ENCODE measurements at places on chromosomes 5 and 9. TPM values are rescaled to one million over a fixed set of nuclear protein-coding genes. Genes with fewer than 3 reads are reported as not detected.

Gene SPAAR
- total RNA-seq, result 0.46 TPM

Gene PNPLA7
- total RNA-seq, result 0.26 TPM

Gene ADAMTS19
- not detected for total RNA-seq

Gene PCDHAC2
- total RNA-seq, result 1.2 TPM

Gene SLC6A3
- total RNA-seq, result not detected

Gene IL3
- total RNA-seq, result not detected

GRCh38 chr9:72256931-72257330, 107.7 kb downstream of the GDA start:
- DNase-seq, result no peak

DNA sequence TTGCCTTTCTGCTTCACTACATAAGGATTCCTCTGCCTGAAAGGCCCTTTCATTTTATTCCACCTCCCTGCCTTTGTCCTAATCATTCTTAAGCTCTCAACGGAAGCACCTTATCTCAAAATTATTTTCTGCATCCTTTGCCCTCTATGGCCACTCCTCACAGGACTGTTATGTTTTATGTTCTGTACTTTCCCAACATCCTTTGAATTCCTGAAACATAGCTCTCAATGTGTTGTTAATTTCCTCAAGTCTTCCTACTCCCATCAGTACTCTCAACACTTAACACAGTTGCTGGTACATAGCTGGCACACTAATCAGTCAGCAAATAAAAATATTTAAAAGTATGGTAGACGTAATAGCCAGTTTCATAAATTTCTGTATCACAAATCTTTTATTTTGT, 193.0 kb downstream of the RFX3 start:
- DNase-seq, result no peak

DNA sequence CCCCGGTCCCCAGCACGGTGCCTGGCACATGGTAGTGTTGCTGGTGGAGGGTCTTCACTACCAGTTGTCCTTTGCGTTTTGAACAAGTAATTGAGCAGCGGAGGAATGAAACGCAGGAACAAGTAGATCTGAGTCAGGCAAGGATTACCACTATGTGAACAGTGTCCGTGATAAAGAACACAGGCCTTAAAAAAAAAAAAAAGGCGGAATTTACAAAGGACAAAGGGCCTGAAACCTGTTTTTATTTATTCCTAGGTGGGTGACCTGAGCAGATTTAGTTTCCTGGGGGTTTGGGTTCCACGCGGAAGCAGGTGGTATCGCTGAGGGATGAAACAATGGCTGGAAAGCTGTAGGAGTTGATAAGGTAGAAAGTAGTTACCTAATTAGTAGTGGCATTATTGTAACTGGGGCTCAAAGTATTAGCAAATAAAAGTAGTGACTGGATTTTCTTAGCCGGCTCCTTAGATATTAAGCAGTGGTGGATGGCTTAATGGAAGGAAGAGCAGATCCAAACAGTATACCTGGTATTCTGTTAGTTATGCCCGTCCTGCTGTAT, 1.1 kb downstream of the RUSC2 start:
- DNase-seq, result no peak

DNA sequence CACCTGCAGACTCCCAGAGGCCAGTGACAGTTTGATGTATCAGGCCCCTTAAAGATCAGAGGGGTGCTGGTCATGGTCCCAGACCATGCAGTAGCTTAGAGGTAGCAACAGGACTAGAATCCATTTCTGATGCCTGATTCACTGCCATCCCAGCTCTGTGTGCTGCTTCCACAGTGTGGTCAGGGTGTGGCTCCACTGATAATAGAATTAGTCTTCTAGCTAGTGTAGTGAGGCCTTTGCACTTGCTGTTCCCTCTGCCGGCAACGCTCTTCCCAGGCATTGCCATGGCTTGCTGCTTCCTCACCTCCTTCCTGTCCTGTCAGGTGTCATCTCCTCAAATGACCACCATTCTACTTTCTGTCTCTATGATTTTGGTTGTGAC, 15.8 kb downstream of the PPARGC1B start:
- no peak for DNase-seq

GRCh38 chr5:108312258-108312657, 69.6 kb downstream of the FBXL17 start:
- DNase-seq, result no peak

DNA sequence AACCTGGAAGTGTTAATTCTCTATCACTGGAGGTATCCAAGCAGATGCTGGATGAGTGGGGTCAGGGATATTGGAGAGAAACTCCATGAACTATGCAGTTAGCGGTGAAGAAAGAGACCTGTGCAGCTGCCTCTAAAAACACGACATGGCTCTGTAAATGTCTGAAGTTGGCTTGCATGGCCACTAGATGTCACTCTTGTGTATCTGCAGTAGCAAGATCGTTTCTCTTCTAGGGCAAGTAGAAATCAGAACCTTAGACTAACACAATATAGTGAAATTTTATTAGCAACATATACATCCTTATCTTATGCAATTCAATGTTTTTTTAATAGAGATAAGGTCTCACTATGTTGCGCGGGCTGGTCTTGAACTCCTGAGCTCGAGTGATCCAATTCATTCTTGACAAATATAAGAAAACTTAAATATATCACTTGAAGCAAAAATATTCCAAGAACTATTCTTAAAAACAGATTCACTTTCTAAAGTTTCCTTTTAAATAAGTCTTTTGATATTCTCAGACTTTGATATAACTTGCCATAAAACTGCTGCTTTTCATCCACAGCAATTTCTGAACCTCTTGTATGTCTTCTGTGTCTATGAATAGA, 2.9 kb downstream of the OR2S2 start:
- DNase-seq, result peak; percentile 57

DNA sequence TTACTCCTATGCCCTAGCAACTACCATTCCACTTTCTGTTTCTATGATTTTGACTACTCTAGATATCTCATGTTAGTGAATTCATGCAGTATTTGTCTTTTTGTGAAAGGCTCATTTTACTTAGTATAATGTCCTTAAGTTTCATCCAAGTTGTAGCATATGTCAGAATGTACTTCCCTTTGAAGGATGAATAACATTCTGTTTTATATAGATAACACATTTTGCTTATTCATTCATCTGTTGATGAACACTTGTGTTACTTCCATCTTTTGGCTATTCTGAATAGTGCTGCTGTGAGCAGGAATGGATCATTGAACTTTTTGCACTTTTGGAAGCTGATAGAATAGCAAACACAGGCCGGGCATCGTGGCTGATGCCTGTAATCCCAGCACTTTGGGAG, 140.2 kb upstream of the MYO10 start:
- DNase-seq, result no peak

DNA sequence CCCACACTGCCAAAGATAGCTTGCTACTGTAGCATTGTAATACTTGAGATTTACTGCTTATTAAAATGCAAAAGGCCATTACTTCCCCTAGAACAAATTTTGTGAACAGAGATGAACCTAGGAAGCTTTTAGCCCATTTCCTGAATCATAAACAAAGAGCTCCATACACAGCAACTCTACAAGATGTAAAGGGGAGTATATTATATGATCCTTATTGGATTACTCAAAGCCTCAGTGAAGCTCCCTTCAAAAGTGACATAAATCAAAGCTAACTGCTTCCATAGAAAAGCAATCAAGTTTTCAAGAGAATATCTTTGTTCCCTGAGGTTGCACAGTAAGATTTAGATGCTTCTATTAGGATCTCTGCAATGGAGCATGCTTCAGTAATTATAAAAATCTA, 629.8 kb downstream of the EFNA5 start:
- no peak for DNase-seq

GRCh38 chr9:120735415-120736126, 21.3 kb upstream of the MEGF9 start:
- no peak for DNase-seq

GRCh38 chr9:85062385-85063022, 393.0 kb downstream of the NTRK2 start:
- DNase-seq, result no peak

- no peak for DNase-seq
Observed at GRCh38 chr5:139566611-139567010, 5.5 kb downstream of the UBE2D2 start.

DNA sequence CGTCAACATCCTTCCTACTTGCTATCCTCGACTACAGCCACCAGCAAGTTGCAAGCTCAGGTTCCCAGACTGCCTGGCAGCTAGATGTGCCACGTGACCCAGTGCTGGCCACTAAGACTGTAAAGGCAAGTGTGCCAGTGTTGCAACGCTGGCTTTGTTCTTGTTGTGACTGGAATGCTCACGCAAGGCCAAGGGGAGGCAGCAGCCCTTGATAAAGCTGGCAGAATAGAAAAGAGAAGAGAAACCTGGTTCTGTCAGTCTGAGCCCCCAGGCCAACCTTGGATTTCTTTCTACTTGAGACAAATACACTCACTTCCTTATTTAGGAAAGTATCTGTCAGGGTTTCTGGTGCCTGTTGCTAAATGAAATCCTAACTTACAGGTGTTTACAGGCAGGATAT, 113.0 kb downstream of the KLHL3 start:
- DNase-seq, result peak; percentile 19

DNA sequence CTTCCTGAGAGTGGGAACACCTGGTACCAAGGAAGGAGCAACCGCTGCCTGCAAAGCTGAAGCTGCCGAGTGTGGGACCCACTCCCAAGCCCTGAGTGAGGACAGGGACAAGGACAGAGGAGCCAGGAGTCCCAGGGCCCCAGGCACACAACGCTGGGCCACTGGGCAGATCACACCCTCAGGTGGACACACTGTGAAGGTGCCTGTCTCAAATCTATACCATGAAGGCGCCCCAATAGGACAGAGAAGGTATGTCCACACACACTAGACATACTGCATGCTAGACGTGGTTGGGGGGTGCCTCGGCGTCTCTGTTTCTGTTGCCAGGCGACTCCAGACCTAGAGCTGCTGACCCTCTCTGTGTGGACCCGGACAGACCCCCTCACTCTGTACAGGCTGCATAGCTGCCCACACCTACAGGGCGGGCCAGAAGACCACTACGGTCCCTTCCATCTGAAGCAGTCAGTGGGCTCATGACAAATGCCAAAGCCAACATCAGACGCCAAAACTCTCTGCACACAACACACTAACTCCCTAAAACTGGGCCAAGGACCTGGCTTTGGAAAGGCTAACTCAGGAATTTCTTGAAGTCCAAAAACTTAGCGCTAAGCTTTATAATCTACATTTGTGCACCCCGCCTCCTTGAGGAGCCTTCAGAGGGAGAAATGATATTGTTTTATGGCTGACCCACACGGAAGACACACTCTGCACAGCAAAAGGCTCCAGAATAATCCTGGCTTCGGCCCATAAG, 60.7 kb downstream of the ROR2 start:
- no peak for DNase-seq

GRCh38 chr5:115335301-115335700, 38.8 kb upstream of the CCDC112 start:
- DNase-seq, result no peak

DNA sequence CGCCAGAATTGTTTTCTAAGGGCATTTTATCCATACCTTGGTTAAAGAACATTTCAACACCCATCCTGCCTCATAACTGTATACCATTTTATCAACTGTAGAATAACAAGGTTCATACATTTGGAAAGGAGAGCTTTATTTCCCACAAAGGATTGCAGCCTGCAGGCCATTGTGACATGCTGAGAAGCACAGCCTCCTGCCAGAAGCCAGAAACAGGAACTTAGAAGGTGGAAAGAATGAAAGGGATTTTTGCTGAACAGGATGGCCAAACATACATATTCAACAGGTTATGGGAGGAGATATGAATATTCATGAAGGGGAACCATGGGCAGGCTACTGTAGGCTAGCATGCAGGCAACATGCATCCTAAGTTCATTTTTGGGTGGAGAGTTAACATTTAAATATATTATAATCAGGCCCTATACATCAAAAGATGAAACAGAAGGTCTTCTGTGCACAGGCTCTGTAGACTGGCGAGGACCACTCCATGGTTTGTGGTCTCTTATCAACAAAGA, 59.9 kb upstream of the DIRAS2 start:
- no peak for DNase-seq

DNA sequence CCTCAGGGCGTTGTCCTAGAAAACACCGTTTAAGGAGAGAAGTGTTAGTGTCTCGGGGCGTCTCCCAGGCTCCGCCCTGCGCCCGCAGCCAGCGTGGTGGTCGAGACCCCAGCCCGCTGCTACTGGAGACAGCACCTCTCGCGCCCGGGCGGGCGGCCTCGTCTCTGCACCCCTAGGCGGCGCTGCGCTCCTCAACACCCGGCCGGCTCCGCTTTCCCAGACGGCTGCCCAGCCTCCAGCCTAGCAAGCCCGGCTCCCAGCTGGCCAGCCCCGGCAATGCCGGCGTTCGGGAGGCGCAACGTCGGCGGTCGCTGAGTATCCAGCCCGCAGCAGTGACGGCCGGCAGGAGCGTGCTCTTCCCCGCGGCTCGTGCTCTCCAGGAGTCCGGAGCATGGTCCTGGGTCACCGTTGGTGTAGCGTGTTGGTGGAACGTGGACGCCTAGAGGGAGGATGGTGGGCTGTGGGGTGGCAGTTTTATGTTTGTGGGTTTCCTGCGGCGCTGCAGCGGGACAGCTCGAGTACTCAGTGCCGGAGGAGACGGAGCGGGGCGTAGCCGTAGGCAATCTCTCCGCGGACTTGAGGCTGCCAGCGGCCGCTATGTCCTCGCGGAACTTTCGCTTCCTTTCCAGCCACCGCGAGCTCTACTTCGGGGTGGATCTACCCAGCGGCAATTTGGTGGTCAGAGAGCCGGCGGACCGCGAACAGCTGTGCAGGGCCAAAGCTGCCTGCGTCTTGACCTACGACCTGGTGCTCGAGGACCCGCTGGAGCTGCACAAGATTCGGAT, 536 bp downstream of the PCDHAC1 start:
- DNase-seq, result peak; percentile 80

GRCh38 chr9:115313545-115313944, 195.6 kb upstream of the TNC start:
- DNase-seq, result no peak

DNA sequence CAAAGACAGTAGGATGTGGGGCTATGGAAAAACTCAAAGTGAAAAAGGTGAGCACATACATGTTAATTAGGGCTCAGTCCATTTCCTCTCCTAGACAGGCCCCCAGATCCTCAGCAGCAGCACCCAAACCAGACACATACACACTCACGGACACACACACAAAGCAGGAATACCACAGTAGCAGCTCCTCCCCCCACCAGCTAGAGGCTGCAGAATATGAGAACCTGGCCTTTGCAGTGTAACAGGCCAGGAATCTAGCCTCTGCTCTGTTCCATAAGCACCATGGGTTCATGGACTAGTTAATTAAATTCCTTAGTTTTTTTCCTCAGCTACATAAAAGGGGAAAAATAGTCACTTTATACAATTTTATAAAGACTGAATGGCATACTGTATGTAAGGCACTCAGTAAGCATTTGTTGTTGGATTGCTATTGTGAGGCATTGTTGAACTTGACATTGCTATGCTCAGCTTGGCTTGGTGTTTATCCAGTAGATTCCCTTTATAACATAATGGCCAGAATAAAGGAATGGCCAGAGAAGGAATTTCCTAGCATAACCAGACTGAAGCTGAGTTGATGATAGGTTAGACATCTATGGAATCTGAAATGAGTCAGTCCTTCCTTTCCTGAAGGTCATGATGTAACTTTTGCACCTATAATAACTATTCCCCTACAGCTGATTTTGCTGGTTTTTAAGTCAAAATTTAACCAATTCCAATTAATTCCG, 186.8 kb downstream of the SEMA5A start:
- no peak for DNase-seq

GRCh38 chr5:141560151-141560550, 58.6 kb downstream of the DIAPH1 start:
- DNase-seq, result no peak

GRCh38 chr9:127968700-127969383, 11.9 kb downstream of the EEIG1 start:
- DNase-seq, result no peak

- DNase-seq, result no peak
Observed at GRCh38 chr5:179142434-179143198, 82.4 kb downstream of the ZNF354C start.

All from NCI-H460 (cell line).